NCI-H1092 (cell line): ENCODE measurements at places on chromosomes 4 and X.

GRCh38 chrX:134948333-134949241, 42.2 kb upstream of the SMIM10 start:
- no peak for DNase-seq

DNA sequence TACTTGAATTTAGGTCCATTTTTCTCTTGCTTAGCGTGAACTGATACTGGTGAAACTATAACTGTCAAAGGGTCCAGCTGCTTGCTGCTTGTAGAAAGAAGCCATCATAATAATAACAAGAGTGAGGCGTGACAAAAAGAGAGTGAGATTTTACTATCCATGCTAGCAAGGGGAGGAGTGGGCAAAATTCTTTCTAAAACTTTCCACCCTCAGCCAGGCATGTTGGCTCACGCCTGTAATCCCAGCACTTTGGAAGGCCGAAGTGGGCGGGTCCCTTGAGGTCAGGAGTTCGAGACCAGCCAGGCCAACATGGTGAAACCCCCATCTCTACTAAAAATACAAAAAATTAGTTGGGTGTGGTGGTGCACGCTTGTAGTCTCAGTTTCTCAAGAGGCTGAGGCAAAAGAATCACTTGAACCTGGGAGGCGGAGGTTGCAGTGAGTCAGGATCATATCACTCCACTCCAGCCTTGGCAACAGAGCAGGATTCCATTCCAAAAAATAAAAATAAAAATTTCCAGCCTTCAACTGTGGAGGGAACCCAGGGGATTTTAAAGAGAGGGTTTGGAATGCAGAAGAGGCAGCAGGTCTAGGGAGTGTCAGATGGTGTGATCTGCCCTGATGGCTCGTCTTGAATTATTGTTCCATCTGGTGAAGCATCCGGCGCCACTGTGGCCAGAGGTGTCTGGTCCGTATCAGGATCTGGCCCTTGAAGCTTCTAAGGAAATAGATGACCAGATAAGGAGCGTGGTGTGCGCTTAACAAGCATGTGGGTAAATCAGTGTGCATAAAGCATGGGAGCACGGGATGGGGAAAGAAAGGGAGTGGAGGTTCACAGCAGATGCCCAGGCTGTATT, 51.8 kb downstream of the LRP2BP start:
- DNase-seq = no peak

GRCh38 chr4:127006446-127006877, 626.3 kb upstream of the INTU start:
- no peak for DNase-seq

- no peak for DNase-seq
Measured at GRCh38 chr4:7984286-7984925, 44.7 kb upstream of the AFAP1 start.

DNA sequence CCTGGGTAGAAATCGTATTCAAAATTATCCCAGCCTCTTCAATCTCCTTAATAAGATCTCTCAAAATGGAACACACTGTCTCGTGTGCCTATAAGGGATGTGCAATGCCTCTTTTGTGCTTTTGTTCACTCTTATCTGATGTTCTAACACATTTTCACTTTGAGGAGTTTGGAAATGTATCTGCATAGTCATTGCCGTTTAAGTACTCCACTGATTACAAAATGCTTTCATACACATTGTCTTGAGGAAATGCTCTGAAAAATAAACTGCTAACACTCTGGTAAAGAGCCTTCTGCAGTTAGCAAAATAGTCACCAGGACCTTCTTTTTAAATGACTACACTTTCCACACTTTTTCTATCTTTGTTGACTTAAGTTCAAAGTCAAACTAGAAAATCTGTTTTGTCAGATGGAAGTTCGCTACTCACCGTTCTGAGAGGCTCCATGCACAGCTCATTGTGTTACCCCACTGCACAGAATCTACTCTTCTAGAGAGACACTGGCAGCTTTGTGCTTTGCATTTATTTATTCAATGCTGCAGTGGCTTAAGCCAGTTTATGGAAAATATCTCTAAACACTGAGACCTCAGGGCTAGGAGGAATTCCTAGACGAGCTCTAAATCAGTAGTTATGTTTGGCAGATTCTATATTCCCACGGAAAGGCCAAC, 159.0 kb downstream of the CHIC2 start:
- DNase-seq = no peak

GRCh38 chr4:5019796-5020195, 538 bp upstream of the CYTL1 start:
- no peak for DNase-seq

DNA sequence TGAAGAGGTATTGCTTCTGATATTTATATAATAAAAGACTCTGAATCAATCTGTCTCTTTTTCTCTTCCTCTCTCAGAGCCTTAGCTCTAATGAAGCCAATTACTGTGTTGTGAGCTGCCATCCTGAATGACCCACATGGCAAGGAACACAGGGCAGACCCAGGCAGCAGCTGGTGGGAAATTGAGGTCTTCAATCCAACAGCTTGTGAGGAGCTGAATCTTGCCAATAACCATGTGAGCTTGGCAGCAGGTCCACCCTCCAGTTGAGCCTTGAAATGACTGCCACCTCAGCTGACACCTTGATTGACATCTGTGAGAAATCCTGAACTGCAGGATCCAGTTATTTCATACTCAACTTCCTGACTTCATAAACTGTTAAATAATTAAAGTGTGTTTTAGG, 149.4 kb downstream of the NDST4 start:
- no peak for DNase-seq

GRCh38 chr4:94446386-94446785, 5.4 kb upstream of the PDLIM5 start:
- no peak for DNase-seq

- DNase-seq = no peak
Measured at GRCh38 chrX:119759248-119759766, 919 bp downstream of the SOWAHD start.
